Activated CD8-positive, alpha-beta memory T cell treated with anti-CD3 and anti-CD28 coated beads for 48 hours (primary cell): ENCODE measurements at places on chromosomes 5 and 9.

- no peak for DNase-seq
These were observed 81.5 kb downstream of the NRG2 start for GRCh38 chr5:139961435-139962157.

- no peak for DNase-seq
These were observed 108.2 kb upstream of the KLF4 start for GRCh38 chr9:107597743-107598217.

- DNase-seq, result no peak
These were observed 150.5 kb upstream of the ELL2 start for GRCh38 chr5:96112123-96112670.

GRCh38 chr9:37381094-37381741 is 41.3 kb upstream of the GRHPR start:
- no peak for DNase-seq

DNA sequence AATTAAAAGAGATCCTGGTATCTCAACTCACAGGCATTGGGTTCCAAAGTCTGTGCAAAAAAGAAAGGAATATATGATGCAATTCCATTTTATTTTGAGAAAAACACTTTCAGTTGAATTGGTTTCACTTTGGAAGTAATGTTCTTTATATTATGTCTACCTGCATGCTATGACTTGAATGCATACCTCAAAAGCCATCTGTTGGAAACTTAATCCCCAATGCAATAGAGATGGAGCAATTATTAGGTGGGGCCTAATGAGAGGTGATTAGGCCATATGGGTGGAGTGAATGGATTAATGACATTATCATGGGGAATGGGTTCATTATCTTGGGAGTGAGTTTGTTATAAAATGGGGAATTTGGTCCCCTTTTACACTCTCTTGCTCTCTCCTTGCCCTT is 293.3 kb downstream of the CSNK1G3 start:
- no peak for DNase-seq

- no peak for DNase-seq
These were observed 447 bp downstream of the UBLCP1 start for GRCh38 chr5:159263569-159263905.

DNA sequence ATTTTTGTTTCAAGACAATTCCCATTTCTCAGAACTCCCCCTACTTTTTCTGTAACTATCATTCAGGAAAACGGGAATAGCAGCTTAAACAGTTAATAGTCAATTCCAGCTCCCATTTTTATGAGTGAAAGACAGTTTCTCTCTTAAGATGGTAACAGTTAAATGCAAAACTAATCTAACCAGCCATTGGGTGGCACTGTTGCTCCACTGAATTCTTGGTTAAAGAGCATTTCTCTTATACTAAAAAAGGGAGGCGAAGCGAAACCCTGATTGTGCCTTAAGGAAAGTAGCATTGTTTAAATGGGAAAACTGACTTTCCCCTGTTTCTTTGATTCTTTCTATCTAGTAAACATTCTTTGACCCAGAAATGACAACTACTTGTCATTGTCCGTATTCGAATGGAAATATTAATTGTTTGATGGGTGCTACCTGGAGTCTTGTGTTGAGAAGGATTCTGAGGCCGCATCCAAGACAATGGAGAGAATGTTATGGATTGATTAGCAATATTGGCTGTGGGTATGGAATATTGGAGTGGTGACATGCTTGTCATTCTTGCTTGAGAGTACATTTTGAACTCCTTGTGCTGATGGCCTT is 507.8 kb downstream of the MAT2B start:
- DNase-seq, result no peak

GRCh38 chr9:128192601-128193371 is 1.4 kb upstream of the CIZ1 start:
- no peak for DNase-seq

GRCh38 chr5:78758169-78758839 is 109.7 kb upstream of the LHFPL2 start:
- no peak for DNase-seq

DNA sequence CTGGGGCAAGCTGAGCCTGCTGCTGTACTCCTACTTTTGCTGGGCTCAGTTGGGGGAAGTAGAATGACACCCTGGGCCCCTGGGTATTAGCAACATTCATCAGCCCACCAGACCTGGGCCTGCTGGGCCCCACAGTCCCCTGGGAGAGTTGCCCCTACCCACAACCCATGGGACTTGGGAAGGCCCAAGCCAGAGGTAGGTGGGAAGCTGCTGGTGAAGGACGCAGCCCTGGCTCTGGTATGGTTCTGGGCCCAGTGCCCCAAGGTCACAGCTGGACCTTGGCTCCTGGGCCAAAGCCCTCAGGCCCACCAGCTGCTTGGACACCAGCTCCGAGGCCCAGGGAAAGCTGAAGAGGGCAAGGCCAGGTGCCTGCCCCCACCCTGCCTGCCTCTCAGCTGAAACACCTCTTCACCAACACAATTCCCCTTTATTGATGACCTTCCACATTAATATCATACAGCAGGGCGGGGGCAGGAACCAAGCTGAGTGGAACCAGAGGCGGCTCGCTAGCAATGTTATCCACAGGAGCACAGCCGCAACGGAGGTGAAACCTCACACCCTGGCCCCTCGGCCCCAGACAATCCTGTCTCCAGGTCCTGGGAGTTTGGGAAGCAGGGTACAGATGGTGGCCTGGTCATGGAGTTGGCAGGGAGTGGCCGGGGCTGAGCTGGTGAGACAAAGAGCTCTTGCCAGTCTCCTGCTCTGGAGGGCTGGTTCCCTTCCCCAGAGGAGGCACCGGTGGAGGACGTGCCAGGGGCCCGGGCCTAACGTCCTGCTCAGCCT is 13.7 kb downstream of the DOLPP1 start:
- no peak for DNase-seq

DNA sequence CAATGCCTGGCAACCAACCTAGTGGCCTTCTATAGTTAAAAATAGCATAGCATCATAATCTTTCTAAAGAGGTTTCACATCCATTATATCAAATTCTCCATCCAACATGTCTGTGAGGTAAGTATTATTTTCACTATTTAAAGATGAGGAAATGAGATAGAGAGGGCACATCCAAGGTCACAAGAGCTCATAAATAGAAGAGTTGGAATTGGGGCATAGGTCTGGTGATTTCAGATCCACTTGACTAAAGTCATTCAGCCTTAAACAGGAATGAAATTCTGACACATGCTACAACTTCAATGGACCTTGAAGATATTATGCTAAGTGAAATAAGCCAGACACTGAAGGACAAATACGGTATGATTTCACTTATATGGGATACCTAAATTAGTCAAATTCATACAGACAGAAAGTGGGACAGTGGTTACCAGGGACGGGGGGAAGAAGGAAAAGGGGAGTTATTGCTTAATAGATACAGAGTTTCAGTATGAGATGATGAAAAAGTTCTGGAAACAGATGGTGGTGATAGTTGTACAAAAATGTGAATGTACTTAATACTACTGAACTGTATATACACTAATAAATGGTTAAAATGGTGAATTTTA is 259.6 kb upstream of the NR4A3 start:
- DNase-seq, result no peak

DNA sequence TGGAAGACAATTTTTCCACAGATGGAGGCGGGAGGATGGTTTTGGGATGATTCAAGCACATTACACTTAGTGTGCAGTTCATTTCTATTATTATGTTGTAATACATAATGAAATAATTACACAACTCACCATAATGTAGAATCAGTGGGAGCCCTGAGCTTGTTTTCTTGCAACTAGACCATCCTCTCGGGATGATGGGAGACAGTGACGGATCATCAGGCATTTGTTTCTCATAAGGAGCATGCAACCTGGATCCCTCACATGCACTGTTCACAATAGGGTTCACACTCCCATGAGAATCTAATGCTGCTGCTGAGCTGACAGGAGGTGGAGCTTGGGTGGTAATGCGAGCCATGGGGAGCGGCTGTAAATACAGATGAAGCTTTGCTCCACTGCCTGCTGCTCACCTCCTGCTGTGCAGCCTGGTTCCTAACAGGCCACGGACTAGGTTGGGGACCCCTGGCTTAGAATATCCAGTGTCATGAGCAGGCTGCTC is 1.6 kb downstream of the STKLD1 start:
- DNase-seq, result no peak

GRCh38 chr5:133909603-133910002 is 58.8 kb downstream of the C5orf15 start:
- no peak for DNase-seq

DNA sequence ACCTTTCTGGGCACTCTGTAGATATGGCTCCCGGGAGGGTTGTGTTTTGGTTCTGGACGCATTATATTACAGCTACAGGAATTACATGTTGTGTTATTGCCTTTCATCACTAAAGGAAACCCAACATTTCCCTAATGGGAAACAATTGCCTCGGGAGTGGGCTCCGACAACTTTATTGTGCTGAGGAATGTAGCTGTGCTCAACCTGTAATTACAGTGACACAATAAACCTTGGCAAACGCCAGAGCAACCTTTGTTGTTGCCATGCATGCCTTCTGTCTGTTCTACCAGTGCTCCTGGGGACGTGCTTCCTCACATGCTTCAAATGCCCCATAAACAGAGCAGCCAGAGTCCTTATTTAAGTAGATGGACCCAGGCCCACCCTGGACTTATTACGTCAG is 182.4 kb downstream of the DIRAS2 start:
- DNase-seq, result no peak

GRCh38 chr5:14475045-14475444 is 106.5 kb upstream of the OTULINL start:
- DNase-seq, result no peak

DNA sequence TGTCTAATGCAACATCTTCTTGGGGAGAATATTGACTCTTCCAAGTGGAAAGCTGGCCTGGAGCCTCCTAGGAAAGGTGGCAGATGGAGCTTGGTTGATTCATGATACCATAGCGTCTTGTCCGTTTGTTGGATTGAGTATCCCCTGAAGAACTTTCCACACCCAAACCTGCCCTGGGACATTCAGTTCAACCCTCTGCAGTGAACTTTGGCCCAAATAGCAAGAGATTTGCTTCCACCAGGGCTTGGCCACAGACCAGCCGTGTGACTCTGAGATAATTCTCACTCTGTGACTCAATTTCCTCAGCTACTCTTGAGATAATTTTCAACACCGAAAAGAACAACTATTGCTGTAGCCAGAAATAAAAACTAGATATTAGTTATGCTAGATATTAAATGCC is 108.0 kb upstream of the RAD23B start:
- no peak for DNase-seq

DNA sequence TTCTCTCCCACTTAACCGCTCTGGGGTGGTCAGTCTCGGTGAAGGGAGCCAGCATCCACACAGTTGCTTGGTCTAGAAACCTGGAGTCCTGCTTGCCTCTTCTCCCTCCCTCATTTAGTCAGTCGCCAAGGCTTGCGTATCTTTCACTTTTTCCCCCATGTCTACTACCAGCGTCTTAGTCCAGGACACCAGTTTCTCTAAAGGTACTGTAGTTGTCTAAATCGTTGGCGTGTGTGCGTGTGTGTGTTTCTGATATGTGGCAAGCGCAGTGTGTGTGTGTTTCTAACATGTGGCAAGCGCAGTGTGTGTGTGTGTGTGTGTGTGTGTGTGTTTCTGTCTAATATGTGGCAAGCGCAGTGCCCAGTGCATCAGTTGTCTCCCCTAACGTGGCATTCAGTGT is 641 bp downstream of the ATP6V1G1 start:
- DNase-seq, result no peak

- DNase-seq, result no peak
These were observed 789 bp downstream of the ACER2 start for GRCh38 chr9:19409401-19410194.
